ENCODE measurements at places on chromosomes 11 and 22. TPM values are rescaled to one million over a fixed set of nuclear protein-coding genes. Genes with fewer than 3 reads are reported as not detected.

GP1BB gene
- 4.2 TPM for total RNA-seq

CSRP3 gene
- not detected for total RNA-seq

NCR3LG1 gene
- 3.5 TPM for total RNA-seq

YPEL1 gene
- total RNA-seq, result 0.39 TPM

CELSR1 gene
- 0.64 TPM for total RNA-seq

ADAMTS8 gene
- 0.10 TPM for total RNA-seq

FAM111A gene
- total RNA-seq, result 17.3 TPM

SLC1A2 gene
- 1.7 TPM for total RNA-seq

OR56A1 gene
- not detected for total RNA-seq

KRTAP5-2 gene
- not detected for total RNA-seq

Data from cardiac ventricle fibroblast (primary cell).